ENCODE measurements at places on chromosomes 2 and 18.

DNA sequence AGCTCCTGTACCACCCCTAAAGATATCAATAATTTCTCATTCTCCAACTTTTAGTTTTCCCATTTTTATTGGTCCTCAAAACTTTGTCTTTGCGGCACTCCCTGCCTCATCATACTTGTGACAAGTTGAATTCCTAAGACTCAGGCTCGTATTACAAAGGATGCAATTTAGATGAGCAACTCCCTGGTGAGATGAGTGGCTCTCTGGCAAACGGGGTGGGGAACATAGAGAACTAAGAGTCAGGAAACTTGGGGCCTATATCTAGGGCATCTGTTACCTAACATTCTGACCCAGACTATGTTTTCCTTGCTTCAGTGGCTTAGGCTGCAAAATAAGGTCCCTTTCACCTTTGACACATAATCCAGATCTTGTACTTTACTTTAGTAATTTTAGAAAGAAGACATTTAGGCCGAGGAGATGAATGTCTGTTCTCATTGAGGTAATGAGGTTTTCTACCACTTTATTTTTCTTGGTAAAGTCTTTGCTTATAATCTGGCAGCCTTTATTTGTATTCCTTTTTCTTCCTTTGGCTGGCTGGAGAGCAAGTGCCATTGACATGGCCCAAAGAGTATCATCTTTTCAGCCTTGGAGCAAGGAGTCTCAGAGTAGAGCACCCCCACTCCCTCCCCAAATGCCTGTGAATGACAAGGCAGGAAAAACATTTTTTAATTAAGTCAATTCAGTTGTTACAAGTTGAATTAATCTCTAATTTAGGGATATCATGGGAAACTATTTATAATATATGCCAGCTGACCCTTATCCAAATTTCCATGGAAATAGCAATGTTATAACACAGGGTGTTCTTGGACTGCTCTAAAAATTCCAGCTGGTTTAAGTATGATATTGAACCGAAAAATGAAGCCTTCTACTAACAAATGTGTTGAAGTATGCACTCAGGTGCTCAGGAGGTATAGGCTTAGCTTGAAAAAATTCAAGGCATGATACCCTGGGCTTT, 15.2 kb downstream of the TSPYL6 start:
- no peak for DNase-seq

DNA sequence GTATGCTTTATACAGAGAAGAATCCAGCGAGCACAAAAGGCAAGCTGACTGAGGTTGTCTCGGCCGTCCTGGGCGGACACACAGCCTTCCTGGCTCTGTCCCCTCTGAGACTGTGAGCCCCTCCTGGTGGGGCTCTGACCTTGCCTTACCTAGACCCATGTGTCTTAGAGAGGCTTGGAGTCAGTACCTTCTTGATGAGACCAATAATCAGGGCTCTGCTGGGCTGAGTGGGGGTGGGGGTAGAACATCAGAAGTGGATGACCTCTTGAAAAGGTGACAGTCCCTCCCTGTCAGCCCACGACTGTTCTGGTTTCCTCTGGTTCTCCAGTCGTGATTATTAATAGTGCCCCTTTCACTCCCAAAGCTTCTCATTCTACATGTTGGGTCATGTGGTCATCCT, 31.2 kb downstream of the TWIST2 start:
- no peak for DNase-seq

DNA sequence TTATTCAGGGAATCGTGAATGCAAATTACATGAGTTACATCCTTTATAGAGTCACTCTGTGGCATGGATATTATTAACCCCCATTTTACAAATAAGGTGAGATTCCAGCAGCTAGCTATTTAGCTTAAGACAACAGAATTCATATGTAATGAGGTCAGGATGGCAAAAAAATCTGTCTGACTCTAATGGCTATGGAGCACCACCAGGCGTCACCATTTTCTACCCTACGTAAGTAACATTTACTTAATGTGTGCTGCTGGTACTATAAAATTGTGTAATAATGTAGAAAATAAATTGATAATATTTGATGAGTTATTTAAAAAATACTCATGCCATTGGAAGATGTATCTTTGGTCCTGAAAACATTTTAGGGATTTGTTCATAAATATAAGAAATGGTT, 2040.1 kb upstream of the LRRTM1 start:
- DNase-seq: peak; percentile 55

- no peak for DNase-seq
Observed at GRCh38 chr18:68854786-68855391, 57.0 kb downstream of the CCDC102B start.

DNA sequence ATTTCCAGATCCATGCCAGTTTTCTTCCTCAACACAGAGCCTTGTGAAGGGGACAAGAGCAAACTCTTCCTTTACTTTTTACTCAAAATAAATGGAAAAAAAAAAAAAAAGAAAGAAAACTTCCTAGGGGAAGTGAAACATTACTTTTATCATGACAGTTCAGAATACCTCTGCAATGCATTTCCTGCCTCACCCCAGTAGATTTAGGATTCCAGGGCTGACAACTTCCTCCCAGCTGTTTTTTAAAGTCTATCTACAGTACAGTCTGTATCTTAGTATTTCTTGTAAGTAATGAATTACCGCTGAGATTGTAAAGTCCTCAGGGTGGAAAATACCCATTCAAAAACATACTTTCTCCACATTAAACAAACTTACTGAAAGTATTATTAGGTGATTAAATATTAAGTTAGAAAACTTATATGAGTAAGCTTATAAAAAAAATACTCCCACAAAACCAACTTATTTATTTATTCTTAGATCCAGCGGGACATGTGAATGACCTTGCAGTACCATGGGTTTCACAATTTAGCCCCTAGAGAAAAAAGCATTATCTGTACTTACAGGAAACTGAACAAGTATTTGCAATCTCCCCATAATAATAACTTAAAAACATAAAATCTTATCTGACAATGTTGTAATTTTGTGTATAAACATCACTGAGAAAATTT, 117.7 kb downstream of the RBMS1 start:
- DNase-seq: no peak

GRCh38 chr2:161124201-161124600, 36.0 kb upstream of the TANK start:
- no peak for DNase-seq

DNA sequence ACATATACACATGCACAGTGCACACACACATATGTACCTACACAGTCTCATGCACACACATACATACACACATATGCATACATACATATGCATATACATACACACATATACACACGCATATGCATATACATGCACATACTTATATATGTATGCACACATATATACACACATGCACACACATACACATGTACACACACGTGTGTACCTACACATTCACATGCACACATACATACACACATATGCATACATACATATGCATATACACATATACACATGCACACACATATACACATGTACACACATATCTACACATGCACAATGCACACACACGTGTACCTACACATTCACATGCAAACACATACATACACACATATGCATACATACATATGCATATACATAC, 100.3 kb upstream of the TWIST2 start:
- no peak for DNase-seq

DNA sequence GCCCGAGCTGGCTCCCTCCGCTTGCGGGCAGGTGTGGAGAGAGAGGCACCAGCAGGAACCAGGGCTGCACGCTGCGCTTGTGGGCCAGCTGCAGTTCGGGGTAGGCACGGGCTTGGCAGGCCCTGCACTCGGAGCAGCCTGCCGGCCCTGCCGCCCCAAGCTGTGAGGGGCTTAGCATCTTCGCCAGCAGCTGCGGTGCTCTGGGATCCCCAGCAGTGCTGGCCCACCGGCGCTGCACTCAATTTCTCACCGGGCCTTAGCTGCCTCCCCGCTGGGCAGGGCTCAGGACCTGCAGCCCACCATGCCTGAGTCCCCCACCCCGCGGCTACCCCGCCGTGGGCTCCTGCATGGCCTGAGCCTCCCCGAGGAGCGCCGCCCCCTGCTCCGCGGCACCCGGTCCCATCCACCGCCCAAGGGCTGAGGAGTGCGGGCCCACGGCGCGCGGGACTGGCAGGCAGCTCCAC, 434.4 kb upstream of the RGPD4 start:
- DNase-seq: no peak

- no peak for DNase-seq
Observed at GRCh38 chr2:236833501-236834073, 252.1 kb upstream of the COPS8 start.

DNA sequence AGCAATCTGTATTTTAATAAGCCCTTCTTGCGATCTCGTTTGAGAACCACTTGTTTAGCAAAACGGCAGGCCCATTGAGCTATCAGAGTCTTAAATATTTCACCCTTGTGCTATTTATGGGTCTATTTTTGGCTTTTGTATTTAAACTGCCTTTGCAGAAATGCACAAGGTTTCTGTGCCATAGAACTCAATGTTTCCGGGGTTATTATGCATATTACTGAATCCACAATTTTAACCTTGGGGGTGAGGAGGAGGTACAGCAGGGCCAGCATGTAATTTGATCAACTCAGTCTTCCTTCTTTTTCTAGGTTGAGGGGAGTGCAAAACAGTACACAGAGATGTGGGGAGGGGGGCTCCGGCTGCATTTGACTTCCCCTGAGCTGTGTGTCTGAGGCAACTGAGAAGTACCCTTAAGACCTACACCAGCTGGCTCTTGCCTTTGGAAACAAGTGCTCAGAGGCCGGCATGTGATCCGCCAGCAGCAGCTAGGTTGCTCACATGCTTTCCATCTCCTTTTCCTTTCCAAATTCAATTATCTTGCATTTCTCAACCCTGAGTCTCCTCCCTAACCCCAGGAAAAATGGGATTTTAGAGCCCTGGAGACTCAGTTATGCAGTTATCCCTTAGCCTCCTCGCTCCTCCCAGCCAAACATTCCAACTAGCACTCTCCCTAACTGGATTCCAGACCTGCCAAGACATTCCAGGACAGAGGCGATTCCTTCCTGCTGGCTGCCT, 103.0 kb downstream of the HNRNPLL start:
- peak; percentile 43 for DNase-seq

DNA sequence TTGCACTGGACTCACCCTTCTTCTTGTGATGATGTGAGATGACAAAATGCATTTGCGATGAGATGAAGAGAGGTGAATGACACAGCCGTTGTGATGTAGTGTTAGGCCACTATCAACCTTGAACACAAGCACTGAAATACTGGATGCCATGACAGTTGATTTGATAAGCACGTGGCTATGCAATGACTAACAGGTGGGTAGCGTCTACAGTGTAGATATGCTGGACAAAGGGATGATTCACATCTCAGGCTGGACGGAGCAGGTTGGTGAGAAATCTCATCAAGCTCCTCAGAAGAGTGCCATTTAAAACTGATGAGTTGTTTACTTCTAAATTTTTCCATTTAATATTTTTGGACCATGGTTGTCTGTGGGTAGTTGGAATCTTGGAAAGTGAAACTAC, 375.8 kb upstream of the LYPD1 start:
- no peak for DNase-seq

DNA sequence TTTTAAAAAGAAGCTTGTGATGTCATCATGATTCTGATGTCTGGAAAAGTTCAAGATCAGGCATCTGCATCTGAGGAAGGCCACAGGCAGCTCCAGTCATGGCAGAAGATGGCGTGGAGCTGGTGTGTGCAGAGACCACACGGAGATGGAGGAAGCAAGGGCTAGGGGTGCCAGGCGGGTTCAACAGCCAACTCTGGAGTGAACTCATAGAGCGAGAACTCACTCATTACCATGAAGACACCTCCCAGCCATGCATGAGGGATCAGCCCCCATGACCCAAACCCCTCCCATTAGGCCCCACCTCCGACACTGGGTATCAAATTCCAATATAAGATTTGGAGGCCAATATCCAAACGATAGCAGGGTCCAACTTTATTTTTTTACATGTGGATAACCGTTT, 61.6 kb downstream of the KCNG2 start:
- DNase-seq: no peak

- DNase-seq: no peak
Observed at GRCh38 chr2:240722796-240723735, 31.4 kb downstream of the AQP12A start.

DNA sequence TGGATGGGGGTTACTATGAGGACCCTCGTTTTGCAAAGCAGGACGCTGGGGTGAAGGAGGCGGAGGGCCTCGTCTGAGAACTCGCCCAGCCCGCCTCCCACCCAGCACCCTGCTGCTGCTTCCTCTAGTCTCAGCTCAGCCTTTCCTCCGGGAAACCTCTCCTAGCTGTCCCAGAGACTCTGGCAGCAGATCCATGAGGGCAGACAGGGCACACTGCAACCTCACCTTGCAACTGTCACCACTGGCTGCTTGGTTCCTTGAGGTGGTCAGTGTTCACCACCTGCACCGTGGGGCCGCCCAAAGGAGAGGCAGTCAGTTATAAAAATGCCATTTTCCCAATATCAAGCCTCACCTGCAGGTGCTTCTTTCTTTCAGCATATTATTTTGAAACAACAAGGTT, 45.6 kb downstream of the PARD6G start:
- DNase-seq: no peak

GRCh38 chr18:26008096-26008495, 82.3 kb downstream of the SS18 start:
- DNase-seq: no peak

- DNase-seq: no peak
Observed at GRCh38 chr18:78878335-78878734, 101.3 kb upstream of the SALL3 start.

DNA sequence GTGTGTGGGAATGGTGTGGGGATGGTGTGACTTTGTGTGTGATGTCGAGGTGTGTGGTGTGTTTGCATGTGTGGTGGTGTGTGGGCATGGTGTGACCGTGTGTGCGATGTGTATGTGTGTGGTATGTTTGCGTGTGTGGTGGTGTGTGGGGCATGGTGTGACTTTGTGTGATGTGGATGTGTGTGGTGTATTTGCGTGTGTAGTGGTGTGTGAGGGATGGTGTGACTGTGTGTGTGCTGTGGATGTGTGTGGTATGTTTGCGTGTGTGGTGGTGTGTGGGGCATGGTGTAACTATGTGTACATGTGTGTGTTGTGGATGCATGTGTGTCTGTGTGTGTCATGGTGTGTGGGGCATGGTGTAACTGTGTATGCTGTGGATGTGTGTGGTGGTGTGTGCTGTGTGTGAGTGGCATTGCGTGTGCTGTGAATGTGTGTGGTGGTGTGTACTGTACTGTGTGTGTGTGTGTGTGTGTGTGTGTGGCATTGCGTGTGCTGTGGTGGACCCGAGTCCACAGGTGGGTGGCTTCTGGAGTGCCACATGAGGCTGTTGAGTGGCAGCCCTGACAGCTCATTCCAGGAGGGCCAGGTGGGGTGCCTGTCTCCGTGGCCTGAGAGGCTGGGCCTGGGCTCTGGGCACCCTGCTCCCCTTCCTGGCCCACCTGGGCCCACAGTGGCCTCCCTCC, 14.7 kb downstream of the ODC1 start:
- no peak for DNase-seq

DNA sequence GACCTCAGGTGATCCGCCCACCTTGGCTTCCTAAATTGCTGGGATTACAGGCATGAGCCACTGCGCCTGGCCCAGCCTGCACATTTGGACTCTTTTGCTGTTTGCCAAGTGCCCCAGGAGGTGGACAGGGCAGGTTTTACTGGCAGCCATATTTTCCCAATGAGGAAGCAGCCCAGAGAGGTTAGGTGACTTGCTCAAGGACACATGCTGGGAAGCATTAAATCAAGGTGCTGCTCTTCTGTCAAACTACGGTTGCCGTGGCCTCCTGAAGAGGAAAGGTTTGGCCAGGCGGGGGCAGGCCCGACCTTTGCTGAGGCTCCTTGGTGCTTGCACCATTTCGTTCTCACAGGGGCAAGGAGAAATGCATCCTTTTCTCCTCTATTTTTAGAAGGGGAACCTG, 44.0 kb downstream of the DNMT3A start:
- DNase-seq: peak; percentile 35

GRCh38 chr2:156145469-156145868, 187.1 kb downstream of the NR4A2 start:
- DNase-seq: no peak
